ENCODE measurements at places on chromosomes 6 and 20. TPM values are rescaled to one million over a fixed set of nuclear protein-coding genes. Genes with fewer than 3 reads are reported as not detected.

Gene IL20RA
- total RNA-seq, result not detected

Gene ZBTB9
- total RNA-seq, result 3.0 TPM

Gene MPIG6B
- total RNA-seq, result 0.96 TPM

Gene ADAT2
- total RNA-seq, result 9.1 TPM

Gene RAET1L
- not detected for total RNA-seq

Gene CTCFL
- total RNA-seq, result not detected

Gene PTCRA
- total RNA-seq, result not detected

GRCh38 chr20:57701090-57701489 is 8.7 kb downstream of the PMEPA1 start:
- no peak for DNase-seq
- H3K36me3 ChIP-seq, result no peaks in the 10 kb centered on the region
- H3K27ac ChIP-seq, result no peak overlapping the region
- no peaks in the 10 kb centered on the region for H3K4me1 ChIP-seq
- H3K27me3 ChIP-seq, result no peaks in the 10 kb centered on the region
- H3K4me3 ChIP-seq, result no peak overlapping the region

DNA sequence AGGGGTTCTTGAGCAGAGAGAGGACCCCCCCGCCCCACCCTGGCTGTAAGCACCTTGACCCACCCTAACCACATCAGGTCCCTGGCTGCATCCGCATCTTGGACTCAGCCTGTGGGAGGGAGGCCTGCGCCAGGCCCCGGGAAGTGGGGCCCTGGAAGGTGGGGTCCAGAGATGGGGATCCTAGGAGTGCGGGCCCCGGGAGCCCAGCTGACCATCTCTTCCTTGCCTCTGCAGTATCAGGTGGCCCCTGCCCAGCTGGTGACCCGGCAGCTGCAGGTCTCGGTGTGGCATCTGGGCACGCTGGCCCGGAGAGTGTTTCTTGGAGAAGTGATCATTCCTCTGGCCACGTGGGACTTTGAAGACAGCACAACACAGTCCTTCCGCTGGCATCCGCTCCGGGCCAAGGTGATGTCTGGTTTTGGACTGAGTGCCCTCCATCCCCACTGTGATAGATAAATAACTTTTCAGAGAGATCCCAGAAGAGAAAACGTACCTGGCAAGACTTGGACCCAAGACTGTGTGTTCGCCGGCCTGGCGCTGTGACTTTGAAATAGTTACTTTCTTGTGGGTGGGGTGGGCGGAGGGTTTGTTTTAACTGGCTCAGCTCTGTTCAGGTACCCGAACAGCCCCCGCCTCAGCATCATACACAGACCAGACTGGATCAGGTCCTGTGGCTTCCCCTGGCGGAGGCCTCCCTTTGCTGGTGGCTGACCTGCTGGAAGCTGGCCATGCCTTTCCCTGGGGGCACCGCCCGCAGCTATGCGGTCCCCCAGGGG is 62.0 kb downstream of the EZR start:
- no peak overlapping the region for H3K27ac ChIP-seq
- no peaks in the 10 kb centered on the region for H3K27me3 ChIP-seq
- DNase-seq, result no peak
- no peak overlapping the region for H3K4me3 ChIP-seq
- H3K36me3 ChIP-seq, result no peaks in the 10 kb centered on the region

DNA sequence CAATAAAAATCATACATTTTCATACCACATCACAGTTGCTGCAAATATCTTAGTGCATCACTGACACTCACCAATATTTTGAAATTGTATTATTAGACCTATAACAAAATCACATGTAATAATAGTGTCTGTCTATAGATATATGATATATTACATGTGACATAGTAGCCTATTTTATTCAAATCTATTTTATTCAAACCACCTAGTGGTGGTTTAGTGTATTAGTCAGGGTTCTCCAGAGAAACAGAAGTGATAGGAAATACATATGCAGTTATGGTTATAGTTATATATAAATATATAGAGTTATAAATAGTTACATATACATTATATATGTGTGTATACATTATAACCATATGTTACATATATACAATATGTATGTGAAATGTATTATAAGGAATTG is 366.5 kb upstream of the ARID1B start:
- no peak overlapping the region for H3K4me3 ChIP-seq
- H3K27ac ChIP-seq, result no peak overlapping the region
- H3K4me1 ChIP-seq, result no peaks in the 10 kb centered on the region
- no peaks in the 10 kb centered on the region for H3K27me3 ChIP-seq
- no peaks in the 10 kb centered on the region for H3K36me3 ChIP-seq

DNA sequence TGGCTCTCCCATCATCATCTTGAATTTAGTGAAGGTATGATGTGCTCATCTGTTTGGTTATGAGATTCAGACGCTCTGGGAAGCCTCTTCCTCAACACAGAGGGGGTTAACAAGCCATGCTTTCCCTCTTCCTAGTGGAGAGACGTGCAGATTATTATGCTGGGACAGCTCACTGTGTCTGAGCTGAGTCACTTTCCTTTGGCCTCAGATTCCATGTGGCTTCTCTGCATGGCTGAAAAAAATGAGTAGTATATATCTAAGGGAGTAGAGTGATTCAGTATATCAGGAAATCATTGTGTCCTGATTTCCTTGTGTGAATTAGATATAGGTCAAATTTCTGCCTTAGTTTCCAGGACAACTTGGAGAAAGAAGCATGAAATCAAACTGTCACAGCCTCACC is 52.6 kb downstream of the FIG4 start:
- no peak overlapping the region for H3K27ac ChIP-seq
- peaks cover 12% of the 10 kb centered on the region for H3K36me3 ChIP-seq
- DNase-seq, result no peak
- no peaks in the 10 kb centered on the region for H3K4me1 ChIP-seq

GRCh38 chr20:53574259-53574789 is 19.3 kb downstream of the ZNF217 start:
- H3K27me3 ChIP-seq, result no peaks in the 10 kb centered on the region
- no peak overlapping the region for H3K4me3 ChIP-seq
- H3K4me1 ChIP-seq, result no peaks in the 10 kb centered on the region
- no peak for DNase-seq
- H3K36me3 ChIP-seq, result peaks cover 5% of the 10 kb centered on the region
- no peak overlapping the region for H3K27ac ChIP-seq

GRCh38 chr20:10876558-10876957 is 202.8 kb upstream of the JAG1 start:
- no peak overlapping the region for H3K4me3 ChIP-seq
- no peaks in the 10 kb centered on the region for H3K4me1 ChIP-seq
- H3K27ac ChIP-seq, result no peak overlapping the region
- H3K27me3 ChIP-seq, result no peaks in the 10 kb centered on the region
- no peak for DNase-seq

DNA sequence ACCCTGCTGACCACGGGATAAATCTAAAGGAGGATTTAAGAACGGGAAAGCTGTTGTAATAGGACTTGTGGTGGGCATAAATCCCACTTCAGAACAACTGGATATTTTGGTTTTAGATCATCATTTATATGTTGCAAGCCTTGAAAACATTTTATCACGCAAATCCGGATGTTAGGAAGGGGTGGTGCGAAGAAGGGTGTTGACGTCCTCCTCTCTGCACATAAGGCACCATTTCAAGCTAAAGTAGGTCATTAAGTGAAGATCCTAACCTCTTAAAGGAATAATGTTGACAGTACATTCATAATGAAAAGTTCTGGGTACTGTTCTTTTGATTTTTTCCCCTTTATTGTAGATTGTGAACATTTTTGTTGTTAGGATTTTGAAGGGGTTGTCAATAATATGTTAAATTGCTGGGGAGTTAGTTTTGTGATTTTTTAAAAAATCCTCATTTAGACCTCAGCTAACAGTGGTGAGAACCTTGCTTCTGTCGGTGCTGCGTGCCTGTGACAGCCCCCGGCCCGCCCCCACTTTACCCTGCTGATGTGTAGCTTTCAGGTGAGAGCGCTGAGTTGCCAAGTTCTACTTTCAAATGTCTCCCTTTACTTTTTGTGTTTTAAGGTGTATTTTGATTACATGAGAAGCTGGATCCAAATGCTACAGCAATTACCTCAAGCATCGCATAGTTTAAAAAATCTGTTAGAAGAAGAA is 88.8 kb downstream of the MAP3K4 start:
- H3K4me3 ChIP-seq, result no peak overlapping the region
- H3K27me3 ChIP-seq, result no peaks in the 10 kb centered on the region
- H3K27ac ChIP-seq, result no peak overlapping the region
- peaks cover 6% of the 10 kb centered on the region for H3K36me3 ChIP-seq
- H3K4me1 ChIP-seq, result no peaks in the 10 kb centered on the region

DNA sequence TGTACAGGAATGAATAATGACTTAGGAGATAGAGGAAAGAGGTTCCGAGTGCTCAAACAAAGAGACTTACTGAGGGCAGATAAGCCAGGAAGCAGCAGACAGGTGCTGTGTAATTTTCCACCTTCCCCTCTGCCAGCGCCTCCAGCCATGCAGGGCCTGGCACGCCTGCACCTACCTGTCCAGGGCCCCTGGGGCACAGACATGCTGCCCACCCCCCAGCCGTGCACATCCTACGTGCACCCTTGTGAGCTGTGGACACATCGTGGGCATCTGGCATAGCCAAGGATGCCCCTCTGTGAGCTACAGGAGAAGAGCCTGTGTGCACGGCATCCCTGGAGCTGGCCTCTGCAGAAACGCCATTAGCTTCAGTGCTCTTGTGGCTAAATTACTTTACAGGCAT is 7.1 kb upstream of the SMOC2 start:
- no peaks in the 10 kb centered on the region for H3K36me3 ChIP-seq
- H3K4me3 ChIP-seq, result no peak overlapping the region
- no peaks in the 10 kb centered on the region for H3K27me3 ChIP-seq
- no peak for DNase-seq
- no peaks in the 10 kb centered on the region for H3K4me1 ChIP-seq

- no peak overlapping the region for H3K4me3 ChIP-seq
- no peaks in the 10 kb centered on the region for H3K36me3 ChIP-seq
- DNase-seq, result no peak
- no peaks in the 10 kb centered on the region for H3K27me3 ChIP-seq
- H3K4me1 ChIP-seq, result no peaks in the 10 kb centered on the region
Observed at GRCh38 chr6:6803180-6803977, 214.9 kb downstream of the LY86 start.

GRCh38 chr20:13922241-13922640 is 68.2 kb downstream of the SEL1L2 start:
- no peak overlapping the region for H3K27ac ChIP-seq
- H3K36me3 ChIP-seq, result no peaks in the 10 kb centered on the region
- no peak overlapping the region for H3K4me3 ChIP-seq
- H3K27me3 ChIP-seq, result no peaks in the 10 kb centered on the region
- DNase-seq, result no peak
- H3K4me1 ChIP-seq, result no peaks in the 10 kb centered on the region

- DNase-seq, result no peak
- H3K4me1 ChIP-seq, result no peaks in the 10 kb centered on the region
- H3K4me3 ChIP-seq, result no peak overlapping the region
- H3K36me3 ChIP-seq, result no peaks in the 10 kb centered on the region
- no peak overlapping the region for H3K27ac ChIP-seq
Observed at GRCh38 chr20:58473453-58474425, 41.5 kb downstream of the APCDD1L start.

DNA sequence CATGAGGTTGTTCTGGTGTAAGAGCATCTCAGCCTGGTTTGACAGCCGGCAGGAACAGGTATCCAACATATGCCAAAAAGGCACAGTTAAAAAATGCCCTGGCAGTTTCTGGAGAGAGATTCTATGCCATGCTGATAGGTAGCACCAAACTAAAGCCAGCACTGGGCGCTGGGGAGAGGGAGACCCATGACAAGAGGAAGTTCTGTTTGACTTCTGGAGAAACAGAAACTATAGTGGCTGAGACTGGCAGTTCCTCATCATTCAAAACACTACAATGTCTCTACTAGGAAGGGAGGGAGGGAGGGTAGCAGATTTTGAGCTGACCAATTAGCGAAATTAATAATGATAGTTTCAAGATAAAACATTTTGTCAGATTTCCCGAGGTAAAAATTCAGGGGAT is 174.1 kb downstream of the ADAT2 start:
- H3K36me3 ChIP-seq, result no peaks in the 10 kb centered on the region
- no peak overlapping the region for H3K27ac ChIP-seq
- no peak overlapping the region for H3K4me3 ChIP-seq

DNA sequence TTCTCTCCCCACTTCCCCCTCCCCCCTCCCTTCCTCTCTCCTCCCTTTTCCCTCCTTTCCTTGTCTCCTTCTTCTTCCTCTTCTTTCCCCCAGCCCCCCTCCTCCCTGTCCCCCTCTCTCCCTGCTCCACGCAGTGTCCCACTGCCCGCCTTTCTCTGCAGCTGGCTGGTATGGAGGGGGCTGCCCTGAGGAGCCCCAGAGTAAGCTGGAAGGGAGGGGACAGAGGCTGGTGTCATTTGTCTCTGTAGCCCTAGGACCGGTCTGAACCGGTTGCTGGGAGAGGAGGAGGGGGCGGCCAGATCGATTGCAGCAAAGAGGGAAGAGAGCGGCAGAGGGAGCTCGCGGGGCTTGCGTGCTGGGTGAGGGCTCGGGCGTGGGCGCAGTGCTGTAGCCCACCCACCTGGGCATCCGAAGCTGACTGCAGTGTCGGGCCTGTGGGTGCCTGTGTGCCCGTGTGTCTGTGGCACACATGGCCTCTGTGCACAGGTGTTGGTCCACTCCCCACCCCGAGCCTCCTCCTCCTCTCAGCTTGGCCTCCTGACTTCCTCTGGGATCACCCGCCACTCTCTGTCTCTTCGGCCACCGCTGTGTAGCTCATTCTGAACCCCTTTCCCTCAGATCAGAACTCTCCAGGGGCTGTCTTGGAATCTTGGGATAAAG is 50.6 kb downstream of the SRC start:
- H3K27me3 ChIP-seq, result no peaks in the 10 kb centered on the region
- no peaks in the 10 kb centered on the region for H3K4me1 ChIP-seq
- no peak overlapping the region for H3K27ac ChIP-seq
- no peak overlapping the region for H3K4me3 ChIP-seq
- DNase-seq, result peak; percentile 43

DNA sequence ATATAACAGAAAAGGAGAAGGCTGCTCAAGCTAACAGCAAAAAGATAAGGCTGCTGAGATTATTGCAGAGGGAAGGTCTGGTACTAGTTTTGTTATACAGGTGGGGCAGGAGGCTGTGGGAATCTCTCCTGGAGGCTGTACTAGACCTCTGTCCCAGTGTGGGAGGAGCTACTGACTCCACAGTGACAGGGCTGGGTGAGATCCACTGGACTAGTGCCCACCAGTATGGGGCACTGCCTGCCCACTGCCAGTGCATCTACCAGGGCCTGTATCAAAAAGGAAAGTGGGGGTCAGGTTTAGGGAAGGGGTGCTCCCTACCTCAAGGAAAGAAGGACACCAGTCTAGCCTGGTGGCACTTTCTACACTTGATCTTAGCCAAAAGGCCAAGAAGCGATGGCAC is 30.1 kb downstream of the GSTA2 start:
- no peak overlapping the region for H3K27ac ChIP-seq
- no peaks in the 10 kb centered on the region for H3K36me3 ChIP-seq
- no peaks in the 10 kb centered on the region for H3K27me3 ChIP-seq
- no peak overlapping the region for H3K4me3 ChIP-seq

GRCh38 chr6:47690791-47691190 is 7.6 kb upstream of the ADGRF4 start:
- H3K4me3 ChIP-seq, result no peak overlapping the region
- H3K36me3 ChIP-seq, result no peaks in the 10 kb centered on the region
- no peak for DNase-seq
- no peaks in the 10 kb centered on the region for H3K4me1 ChIP-seq
- no peak overlapping the region for H3K27ac ChIP-seq
